ENCODE measurements at places on chromosomes 3 and 15.

GRCh38 chr15:99440551-99441443 is 125.0 kb upstream of the MEF2A start:
- H3K4me1 ChIP-seq: peaks cover 57% of the 10 kb centered on the region
- DNase-seq: no peak
- H3K36me3 ChIP-seq: no peaks in the 10 kb centered on the region

GRCh38 chr3:108381529-108382140 is 85.3 kb downstream of the HHLA2 start:
- H3K27ac ChIP-seq: no peak overlapping the region
- no peaks in the 10 kb centered on the region for H3K27me3 ChIP-seq
- no peaks in the 10 kb centered on the region for H3K36me3 ChIP-seq
- no peak overlapping the region for H3K4me3 ChIP-seq

- H3K27ac ChIP-seq: no peak overlapping the region
- no peaks in the 10 kb centered on the region for H3K36me3 ChIP-seq
- no peak overlapping the region for H3K4me3 ChIP-seq
These were observed 145.0 kb downstream of the ARNT2 start for GRCh38 chr15:80549191-80549590.

- no peak overlapping the region for H3K27ac ChIP-seq
- H3K4me1 ChIP-seq: no peaks in the 10 kb centered on the region
- no peak overlapping the region for H3K4me3 ChIP-seq
- H3K27me3 ChIP-seq: no peaks in the 10 kb centered on the region
- DNase-seq: no peak
- H3K36me3 ChIP-seq: no peaks in the 10 kb centered on the region
These were observed 856.9 kb downstream of the EPHA3 start for GRCh38 chr3:89964347-89964746.

GRCh38 chr15:85778107-85778776 is 16.5 kb downstream of the KLHL25 start:
- no peak overlapping the region for H3K4me3 ChIP-seq
- no peak overlapping the region for H3K27ac ChIP-seq
- no peaks in the 10 kb centered on the region for H3K27me3 ChIP-seq
- no peak for DNase-seq
- H3K4me1 ChIP-seq: no peaks in the 10 kb centered on the region
- H3K36me3 ChIP-seq: no peaks in the 10 kb centered on the region

GRCh38 chr15:23857028-23857641 is 170.0 kb upstream of the NDN start:
- H3K36me3 ChIP-seq: no peaks in the 10 kb centered on the region
- peaks cover 9% of the 10 kb centered on the region for H3K4me1 ChIP-seq

DNA sequence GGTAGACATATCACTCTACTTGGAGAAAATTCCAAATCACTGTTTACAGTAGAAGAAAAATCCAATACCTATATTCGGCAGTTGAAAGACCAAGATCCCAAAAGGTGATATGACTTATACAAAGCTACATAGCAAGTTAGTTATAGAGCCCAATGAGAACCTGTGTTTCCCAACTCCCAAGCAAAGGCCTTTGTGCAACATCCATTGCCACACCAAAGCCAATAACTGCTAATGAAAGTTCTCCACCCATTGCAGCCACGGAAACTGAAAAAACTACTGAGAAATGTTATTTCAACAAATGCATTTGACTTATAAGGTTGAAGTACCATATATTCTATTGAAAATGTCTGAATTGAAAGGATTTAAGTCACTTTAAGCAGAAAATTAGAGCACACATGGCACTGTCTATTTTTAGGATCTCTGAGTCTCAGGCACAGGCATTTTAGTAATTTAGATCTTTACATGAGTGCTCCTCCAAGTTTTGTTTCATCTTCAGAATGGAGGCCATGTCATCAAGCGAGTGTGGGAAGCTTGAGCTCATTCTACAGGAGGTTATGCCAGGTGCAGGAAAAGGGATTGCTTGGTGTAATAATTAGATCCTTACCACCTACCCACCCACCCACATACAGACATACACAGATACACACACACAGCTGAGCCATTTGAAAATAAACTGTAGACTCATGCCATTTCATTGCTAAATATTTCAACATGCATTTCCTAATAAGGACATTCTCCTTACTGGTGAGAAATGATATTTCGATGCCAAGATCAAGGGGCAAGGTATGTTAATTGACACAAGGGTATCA is 19.7 kb upstream of the ANO10 start:
- no peak for DNase-seq
- H3K36me3 ChIP-seq: no peaks in the 10 kb centered on the region
- no peaks in the 10 kb centered on the region for H3K27me3 ChIP-seq
- no peak overlapping the region for H3K27ac ChIP-seq
